ENCODE measurements at places on chromosomes 2 and 18.

DNA sequence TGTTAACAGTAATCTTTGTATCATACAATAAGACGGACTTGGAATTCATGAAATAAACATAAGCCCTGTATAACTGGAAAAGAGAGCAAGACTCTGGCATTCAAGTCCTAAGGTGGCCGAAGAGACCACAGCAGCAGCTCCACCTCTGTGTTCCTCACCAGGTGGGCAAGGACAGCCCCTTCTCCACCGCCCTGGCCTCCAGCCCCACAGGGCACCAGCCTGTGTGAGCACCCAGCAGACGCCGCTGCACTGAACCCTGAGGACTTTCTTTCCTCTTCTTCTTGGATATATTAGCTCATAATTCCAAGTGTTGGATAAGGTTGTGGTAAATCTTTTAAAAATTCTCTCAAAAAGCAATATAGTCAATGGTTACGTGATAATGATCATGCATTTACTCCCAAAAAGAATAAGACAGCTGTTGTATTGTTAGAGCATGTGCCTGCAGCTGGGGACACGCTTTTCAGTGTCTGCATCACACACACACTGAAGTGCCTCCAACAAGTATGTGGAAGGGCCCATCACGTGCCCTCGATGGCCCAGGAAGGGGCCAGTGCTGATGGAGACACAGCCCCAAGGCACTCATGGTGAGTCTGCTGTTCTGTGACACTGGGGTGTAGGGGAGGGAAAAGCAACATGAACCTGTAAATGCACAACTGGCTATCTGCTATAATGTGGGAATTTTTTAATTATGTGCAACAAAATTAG, 26.8 kb downstream of the FAM178B start:
- no peak for DNase-seq

DNA sequence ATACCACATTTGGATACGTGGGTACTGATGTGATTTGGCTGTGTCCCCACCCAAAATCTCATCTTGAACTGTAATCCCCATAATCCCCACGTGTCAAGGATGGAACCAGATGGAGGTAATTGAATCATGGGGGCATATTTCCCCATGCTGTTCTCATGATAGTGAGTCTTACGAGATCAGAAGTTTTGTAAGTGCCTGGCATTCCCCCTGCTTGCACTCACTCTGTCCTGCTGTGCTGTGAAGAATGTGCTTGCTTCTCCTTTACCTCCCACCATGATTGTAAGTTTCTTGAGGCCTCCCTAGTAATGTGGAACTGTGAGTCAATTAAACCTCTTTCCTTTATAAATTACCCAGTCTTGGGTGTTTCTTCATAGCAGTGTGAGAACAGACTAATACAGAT, 70.3 kb downstream of the CHST9 start:
- DNase-seq, result no peak

DNA sequence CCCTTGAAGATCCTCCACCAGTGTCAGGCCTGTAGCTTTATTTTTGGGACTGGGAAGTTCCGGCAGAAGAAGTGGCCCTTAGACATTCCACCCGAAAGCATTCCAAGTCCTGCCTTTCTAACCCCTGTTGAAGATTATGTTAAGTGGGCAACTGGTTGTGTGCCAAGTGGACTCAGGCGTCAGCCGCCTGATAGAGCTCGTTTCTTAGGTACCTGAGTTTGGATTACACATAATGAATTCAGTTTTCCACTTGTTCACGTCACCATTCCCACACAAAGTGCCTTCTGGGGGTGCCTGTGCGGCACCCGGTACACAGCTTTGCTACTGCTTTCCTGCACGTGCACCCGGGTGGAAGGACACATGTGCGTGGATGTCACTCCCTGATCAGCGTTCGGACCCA, 156.5 kb downstream of the PTGR3 start:
- DNase-seq, result no peak

DNA sequence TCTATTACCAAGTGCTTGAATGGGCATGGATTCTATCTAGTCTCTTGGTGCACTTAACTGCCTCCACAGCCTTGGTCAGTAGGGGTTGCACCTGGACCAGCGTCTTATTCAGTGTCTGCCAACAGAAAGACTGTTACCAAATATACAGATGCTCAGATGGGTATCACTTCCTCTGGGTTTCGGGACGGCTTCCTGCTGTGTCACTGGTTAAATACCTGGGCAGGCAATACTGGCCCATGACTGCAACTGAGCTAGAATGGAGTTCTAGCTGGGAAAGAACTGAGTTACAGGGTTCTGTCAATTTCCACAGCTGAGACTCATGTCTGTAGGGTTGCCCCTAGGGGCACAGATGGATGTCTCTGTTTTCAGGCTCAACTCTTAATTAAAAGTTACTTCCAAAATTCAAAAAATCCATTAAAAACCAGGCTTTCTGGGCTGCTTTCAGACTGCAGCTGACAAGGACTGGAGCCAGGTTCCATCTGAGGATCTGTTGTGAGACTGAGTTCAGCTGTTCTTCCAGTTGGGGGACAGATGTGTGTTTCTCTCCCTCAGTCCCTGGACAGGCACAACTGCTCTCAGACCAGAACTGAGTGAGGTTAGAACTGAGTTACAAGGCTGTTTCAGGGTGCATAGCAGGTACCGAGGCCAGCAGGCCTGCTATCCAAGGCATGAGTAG, 789.6 kb upstream of the SLC8A1 start:
- no peak for DNase-seq

DNA sequence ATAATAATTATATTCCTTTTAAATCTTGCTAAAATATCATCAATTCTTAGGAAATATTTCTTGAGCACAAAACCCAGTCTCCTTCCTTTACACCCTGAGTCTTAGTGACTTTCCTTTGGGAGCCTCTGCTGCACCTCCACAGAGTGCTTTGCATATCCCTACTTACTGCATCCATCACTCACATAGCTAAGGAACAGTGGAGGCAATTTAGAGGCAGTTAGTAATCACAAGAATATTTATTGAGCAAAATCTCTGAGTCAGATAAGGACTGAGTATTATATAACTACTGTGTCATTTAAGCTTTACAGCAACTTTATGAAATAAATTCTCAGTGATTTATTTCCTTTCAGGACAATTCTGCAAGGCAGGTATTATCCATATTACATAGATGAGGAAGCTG, 327.7 kb downstream of the TMX3 start:
- DNase-seq, result no peak

GRCh38 chr18:50869150-50869549, 9.8 kb upstream of the ME2 start:
- DNase-seq, result no peak

- no peak for DNase-seq
Measured at GRCh38 chr2:114700440-114700839, 258.0 kb downstream of the DPP10 start.

DNA sequence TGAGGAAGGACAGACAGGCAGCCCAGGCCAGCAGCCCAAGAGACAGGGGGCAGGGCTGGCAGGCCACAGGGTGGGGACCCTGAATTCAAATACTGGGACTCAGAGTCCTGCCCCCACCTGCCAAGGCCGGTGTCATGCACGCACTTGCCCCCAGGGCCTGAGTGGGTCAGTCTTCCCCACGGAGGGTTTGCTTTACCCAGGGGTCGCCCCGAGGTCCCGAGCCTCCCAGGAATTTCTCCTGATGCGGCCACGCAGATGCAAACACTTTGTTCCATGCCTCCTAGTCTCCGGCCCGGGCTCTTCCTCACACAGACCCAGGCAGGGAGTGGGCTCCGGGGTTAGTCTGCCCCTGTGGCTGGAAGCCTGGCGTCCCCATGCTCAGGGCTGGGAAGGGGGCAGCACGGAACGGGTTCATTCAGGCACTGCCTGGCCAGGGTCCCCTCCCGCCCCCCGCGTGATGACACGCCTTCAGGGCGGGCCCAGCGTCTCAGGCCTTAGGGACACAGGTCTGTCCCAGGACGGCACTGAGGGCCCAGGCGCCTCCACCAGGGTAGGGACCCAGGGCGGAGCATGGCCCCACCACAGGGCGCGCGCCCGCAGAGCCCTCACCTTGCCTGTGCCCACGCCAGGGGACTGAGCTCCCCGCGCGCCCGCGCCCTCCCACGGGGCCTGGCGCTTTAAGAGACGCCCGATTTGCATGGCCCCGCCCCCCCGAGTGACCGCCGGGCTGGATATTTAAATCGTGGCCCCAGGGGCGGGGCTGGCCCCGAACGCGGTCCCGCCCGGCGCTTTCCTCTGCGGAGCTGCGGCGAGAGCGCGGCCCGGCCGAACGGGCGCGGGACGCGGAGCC, at the start of gene SNED1:
Gene SNED1, plus strand, starts transcription at position 763 of the 850 bp plus-strand sequence. CDS start 220 bp downstream, outside the sequence.
- peak; percentile 68 for DNase-seq

DNA sequence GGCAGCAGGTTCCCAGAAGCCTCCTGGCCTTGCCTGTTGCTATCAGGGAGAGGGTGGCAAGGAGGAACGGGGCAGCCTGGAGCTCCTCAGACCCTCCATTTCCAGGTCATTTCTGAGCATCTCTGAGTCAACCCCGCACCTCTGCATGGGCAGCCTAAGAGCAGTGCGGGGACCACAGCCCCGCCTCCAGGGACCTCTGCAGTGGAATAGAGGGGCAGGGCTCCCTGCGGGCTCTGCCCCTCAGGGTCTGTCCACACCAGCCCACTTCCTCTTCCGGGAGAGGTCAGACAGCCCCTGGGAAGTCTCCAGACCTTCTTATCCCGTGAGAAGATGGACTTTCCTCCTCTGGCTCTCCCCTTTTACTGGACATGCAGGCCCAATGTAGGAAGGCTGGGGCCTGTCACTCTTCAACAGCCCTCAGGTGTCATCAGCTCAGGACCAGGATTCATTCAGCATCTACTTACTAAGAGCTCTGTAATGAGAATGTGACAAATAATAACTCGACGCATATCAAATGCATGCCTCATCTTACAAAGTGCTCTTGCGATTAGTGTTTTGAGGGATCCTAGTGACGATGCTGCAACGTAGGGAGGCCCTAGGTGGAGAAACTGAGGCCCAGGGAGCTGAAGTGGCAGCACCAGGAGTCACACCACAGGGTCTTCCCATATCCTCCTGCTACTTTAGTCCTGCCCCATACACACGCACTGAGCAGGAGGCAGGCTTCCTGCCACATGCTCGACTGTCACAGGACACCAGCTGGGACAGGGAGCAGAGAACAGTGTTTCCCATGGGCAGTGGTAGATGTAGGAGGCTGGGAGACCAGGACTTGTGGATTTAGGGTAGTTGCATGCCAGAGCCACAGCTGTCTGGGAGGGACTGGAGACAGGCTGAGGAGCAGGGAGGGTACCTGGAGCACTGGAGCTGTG, 28.0 kb downstream of the SH2D6 start:
- DNase-seq, result no peak

GRCh38 chr2:140027320-140027719, 1247.1 kb upstream of the NXPH2 start:
- no peak for DNase-seq

- DNase-seq, result no peak
Measured at GRCh38 chr2:177478029-177478428, 85.5 kb downstream of the AGPS start.

GRCh38 chr2:127106457-127106990, 430 bp downstream of the BIN1 start:
- no peak for DNase-seq

DNA sequence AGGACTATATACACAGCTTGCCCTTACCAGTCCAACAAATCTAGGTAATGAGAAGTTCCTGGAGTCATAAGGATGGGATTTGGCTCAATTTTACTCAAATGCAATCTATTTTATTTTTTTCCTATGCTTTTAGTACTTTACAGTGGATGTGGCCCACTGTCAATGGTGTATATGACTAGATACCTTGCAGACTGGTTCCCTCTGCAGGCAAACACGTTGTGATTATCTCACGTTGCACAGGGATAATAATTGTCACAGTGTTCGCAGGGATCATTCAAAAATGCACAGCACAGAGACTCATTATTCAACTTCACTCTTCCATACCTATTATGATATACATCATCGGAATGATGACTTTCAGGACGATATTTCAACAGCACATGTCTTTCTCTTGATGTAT, 359.7 kb downstream of the MBD2 start:
- no peak for DNase-seq

DNA sequence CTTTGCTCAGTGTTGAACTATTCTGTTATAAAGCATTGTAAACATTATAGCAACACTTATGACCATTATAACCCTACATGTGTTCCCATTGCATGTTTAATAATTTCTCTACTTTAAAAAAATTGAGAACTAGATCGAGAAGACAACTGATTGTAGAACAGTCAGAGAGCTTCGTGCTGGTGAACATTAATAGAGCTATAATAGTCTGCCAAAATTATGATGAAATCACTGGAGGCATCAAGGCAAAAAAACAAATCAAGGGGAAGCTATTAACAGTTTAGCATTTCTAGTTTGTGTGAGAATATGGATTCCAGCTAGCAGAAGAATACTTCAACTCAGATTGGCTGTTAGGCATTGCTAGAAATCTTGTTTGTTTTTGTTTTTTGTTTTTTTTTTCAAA, 284.2 kb downstream of the CAMKMT start:
- DNase-seq, result no peak

DNA sequence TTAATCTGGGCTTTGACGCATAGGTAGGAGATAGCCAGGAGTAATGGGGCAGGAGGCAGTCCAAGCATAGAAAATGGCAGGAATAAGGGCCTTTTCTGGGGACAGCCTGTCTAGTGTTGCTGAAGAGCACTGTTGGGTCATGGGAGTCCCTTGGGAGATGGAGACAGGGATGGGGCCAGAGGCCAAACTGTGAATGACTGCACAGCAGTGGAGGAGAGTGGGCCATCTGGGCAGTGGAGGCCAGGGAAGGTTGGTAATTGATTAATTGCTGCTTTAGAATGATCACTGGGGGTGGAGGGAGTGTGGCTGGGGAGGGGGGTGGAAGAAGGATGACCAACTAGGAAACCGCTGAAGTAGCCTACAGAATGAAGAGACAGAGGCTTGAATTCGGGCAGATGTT, 28.6 kb upstream of the CREG2 start:
- DNase-seq, result no peak

All from GM10248 (cell line).